ENCODE measurements at places on chromosomes 12 and 14.

- no peak for DNase-seq
Observed at GRCh38 chr14:37262649-37263048, 64.9 kb downstream of the MIPOL1 start.

DNA sequence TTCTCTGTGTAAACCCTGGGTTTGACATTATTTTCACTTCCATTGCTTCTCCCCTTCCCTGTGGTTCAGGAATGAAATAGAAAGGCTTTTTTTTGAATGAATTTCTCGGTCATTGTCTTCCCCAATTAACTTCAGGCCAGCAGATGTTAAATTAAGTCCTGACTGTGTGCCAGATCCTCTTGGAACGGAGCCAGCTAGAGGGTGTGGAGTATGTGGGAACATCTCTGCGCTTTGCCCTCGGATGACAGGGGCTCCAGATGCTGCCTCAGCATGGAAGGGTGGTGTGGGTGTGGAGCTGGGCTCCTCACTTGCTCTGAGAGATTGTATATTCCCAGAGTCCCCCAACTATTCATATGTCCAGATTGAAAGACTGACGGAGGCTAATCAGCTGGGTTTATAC is 13.1 kb downstream of the KRT85 start:
- no peak for DNase-seq

DNA sequence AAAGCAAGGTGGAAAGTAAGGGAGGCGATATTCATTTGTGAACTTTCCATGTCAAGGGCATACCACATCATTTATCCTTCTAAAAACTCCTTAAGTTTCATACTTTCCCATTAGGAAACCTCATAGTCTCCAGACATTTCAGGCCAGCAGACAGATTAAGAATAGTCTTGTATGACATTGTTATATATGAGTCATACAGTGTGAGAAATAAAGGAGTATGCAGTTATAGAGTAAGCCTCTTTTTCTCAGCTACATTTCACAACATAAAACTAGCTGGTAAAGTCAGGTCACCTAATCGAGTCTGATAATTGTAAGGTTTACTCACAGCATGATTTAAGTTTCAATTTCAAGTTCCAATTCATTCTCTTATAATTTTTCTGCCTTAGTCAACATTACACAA is 164.3 kb downstream of the GRIP1 start:
- DNase-seq = no peak

GRCh38 chr12:7092229-7092985 is at the start of gene C1R:
Gene C1R (minus strand): TSS chr12:7092445. CDS start chr12:7092388, 57 bp downstream.
- DNase-seq = peak; percentile 38

DNA sequence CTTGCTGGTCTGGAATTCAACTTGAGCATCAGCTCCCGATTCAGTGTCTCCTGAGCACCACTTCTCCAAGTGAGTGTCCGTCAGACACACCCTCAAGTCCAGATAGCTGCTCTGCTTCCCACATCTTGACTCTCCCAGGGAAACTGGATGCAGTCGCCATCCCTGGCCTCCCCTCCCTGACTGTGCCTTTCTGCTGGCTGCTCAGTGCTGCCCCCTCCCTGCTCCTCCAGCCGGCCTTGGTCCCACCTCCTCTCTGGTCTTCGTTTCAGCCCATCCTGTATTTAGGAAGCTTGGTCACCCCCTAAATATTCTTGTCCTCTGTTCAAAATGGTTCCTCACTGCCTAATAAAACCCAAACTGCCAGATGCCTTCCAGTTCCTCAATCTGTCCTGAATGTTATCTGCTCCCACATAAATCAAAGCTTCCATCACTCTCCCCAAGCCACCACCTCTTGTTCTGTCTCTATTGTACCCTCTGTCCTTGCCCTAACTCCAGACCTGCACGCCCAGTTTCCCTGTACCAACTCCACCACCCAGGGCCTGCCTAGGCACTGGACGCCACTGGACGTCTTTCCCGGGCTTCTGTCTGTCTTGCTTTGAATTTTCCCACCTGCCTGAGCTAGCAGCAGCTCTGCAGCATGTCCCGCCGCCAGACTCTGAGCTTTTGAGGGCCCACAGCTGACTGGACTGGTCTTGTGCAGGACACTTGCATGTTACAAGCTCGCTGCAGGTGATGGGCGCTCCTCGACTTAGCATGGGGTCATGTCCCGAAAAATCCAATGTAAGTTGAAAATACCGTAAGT is 33.8 kb downstream of the CCDC92 start:
- no peak for DNase-seq

DNA sequence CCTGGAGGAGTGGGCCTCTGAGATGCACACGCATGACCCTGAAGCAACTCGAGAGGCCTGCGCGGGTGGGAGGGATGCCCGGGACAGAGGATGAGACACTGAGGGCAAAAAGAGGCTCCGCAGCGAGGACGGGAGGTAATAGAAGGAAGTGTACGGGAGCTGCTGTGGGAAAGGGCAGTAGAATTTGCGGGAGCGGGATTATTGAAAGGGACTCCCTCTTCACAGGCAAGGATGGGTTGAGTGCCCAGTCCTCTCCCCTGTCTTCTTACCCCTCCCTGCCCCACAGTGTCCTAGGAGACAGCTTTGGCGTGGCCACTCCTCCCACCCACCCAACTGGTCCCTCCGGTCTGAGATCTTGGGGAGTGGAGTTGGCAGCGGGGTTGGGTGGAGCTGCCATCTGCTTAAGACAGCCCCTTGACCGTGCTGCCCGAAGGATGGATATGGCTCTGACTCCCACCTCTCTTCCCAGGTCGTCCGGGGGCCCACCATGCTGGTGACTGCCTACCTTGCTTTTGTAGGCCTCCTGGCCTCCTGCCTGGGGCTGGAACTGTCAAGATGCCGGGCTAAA is 15.7 kb upstream of the ESPL1 start:
- DNase-seq = no peak

- no peak for DNase-seq
Observed at GRCh38 chr12:131860472-131861260, 32.5 kb downstream of the MMP17 start.

- no peak for DNase-seq
Observed at GRCh38 chr12:90355711-90356355, 599.1 kb downstream of the CCER1 start.

- no peak for DNase-seq
Observed at GRCh38 chr12:38132139-38132538, 184.4 kb upstream of the ALG10B start.

- DNase-seq = no peak
Observed at GRCh38 chr12:100555722-100556121, 17.8 kb upstream of the GAS2L3 start.

DNA sequence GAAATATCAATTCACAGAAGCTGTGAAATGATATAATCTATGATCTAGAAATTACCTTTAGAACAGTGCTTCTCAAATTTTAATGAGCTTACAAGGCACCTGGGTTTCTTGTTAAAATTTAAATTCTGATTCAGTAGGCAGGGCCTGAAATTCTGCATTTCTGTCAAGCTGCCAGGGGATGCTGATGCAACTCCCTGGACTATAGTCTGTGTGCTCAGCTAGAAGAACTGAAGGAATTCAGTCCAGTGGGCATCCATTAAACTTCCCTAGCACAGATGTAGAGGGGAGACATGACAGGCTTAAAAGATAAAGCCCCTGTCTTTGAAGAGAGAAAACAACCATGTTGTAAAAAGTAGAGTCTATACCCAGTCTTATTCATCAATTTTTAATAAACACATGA is 441.8 kb downstream of the TMTC2 start:
- DNase-seq = no peak

DNA sequence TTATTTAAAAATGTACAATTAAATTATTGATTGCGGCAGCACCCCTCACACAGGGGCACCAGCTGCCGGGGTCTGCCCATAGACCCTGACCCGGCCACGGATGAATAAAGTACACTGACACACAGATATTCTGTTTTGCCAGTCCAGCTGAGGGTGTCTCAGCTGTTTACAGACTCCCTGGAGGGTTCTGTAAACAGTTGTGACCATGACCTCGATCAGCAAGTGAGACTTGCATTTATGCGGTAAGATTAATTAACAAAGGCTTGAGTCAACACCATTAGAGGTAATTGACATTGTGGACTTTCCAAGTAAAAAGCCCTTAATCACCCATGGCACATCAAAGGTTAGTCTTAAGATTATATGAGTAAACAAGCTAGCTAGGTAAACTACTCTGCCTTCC is 94.3 kb downstream of the FUT8 start:
- no peak for DNase-seq

DNA sequence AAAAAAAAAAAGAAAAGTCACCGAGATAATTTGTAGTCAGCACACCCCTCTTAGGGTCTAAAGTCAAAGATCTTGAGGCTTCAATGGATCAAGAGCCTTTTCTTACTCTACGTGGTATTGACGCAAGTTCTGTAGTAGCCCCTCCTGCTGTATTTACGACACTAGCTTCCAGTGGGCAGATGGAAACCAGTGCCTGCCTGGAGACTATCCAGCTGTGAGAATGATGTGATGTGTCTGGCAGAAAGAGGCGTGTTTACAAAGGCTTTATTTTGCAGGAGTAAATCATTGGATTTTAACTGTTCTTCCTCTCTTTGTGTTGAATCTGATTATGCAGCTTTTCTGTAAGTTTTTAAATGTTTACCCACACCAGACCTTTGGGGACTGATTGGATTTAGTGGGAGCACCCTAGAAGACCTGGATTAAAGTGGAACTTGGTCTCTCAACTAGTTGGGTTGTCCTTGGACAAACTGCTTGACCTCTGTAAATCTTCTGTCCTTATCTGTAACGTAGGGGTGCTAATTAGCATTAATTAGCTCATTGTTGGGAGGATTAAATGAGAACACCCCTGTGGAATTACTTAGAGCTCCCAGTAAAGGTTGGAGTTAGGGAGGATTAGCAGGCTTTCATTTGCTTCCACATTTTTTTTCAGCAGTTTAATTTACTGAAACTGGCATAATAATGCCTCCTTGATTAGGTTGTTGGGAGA is 72.4 kb downstream of the RASSF3 start:
- DNase-seq = no peak

DNA sequence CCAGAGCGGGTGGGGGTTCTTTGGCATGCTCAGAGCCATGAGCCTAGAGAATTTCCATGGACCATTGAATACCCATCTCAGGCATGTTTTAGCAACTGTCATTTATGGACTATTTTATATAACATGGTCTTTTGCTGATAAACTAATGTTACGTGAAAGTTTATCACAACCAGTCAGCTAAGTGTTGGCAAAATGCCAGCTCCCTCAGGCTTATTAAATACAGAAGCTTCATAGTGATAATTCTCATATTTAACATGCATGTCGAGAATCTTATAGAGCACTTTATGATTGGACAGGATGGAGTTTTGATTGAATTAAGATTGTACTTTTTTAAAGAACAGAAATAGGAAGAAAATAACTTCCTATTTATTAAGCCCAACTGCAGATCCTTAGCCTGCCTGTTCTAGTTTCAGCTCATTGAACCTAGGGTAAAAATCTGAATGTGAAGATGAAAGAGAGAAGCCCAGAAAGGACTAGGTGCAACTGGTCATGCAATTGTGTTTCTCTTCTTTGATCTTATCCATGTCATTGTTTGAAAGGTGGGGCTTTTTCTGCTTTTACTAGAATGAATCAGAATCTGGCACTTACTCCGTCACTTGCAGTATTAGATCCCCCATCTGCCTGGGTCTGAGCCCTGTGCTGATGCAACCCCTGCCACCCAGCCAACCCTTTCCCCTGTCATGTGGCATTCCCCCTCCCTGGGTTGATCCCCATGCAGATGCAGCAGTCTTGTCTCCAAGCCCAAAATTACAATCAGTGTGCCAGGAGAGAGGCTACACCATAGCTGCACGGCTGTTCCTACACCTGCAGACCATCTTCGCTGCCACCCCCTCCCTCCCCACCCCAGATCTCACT is 134.6 kb upstream of the EVL start:
- DNase-seq = no peak

DNA sequence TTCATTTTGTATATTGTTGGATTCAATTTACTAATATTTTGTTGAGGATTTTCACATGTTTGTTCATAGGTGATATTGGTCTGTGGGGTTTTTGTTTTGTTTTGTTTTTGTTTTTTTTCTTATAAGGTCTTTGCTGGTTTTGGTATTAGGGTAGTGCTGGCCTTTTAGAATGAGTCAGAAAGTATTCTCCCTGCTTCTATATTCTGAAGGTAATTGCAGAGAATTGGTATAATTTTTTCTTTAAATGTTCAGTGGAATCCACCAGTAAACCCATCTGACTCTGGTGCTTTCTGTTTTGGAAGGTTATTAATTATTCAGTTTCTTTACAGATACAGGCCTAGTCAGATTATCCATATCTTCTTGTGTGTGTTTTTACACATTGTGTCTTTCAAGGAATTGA is 8.9 kb downstream of the TOGARAM1 start:
- no peak for DNase-seq

- DNase-seq = no peak
Observed at GRCh38 chr14:96265383-96266095, 9.5 kb downstream of the BDKRB1 start.

DNA sequence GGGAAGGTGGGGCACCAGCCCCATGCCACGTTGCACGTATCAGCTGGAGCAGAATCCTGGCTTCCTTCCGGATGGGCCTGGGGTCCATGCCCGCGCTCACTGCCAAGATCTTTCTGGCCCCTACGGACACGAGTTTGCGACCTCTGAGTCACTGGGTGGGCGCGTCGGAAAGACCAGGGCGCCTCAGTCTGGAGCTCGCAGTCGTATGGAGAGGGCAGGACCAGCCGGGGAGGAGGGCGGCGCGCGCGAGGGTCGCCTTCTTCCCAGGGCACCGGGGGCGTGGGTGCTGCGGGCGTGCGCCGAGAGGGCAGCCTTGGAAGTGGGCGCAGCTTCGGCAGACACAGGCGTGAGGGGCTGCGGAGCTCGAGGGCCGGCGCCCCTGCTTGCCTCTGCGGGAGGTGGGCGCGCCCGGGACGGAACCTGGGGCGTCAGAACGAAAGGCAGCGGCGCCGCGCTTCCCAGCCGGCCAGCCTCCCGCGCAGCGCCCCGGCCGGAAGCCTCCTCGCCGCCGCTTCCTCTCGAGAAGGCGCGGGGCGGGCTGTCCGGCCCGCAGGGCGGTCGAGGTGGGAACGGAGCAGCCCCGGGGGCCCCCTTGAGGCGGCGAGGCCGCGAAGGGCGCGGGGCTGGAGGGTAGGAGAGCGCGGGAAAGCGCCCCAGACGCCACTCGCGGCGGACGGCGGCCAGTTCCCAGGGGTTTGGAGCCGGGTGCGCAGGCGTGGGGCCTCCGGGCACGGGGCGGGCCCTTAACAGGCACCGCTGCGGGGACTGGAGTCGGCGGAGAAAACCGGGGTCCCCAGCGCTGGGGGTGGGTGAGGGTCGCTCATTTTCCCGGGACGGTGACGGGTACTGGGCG is at the start of gene ARL6IP4:
Gene ARL6IP4 (plus strand): TSS at position 499 of the 853 bp plus-strand sequence. CDS start 459 bp downstream, outside the sequence.
- DNase-seq = peak; percentile 55

GRCh38 chr12:31316891-31317290 is 9.1 kb downstream of the SINHCAF start:
- no peak for DNase-seq

GRCh38 chr14:37590428-37591139 is 4.5 kb downstream of the FOXA1 start:
- DNase-seq = no peak

GRCh38 chr12:123387508-123388176 is 3.7 kb downstream of the KMT5A start:
- no peak for DNase-seq

Measured in stimulated activated CD4-positive, alpha-beta T cell treated with anti-CD3 and anti-CD28 coated beads, Interleukin-15, amount 100 ng/mL, for 1 hour (primary cell).